NCI-H2107 (cell line): ENCODE measurements at places on chromosomes 4 and X.

DNA sequence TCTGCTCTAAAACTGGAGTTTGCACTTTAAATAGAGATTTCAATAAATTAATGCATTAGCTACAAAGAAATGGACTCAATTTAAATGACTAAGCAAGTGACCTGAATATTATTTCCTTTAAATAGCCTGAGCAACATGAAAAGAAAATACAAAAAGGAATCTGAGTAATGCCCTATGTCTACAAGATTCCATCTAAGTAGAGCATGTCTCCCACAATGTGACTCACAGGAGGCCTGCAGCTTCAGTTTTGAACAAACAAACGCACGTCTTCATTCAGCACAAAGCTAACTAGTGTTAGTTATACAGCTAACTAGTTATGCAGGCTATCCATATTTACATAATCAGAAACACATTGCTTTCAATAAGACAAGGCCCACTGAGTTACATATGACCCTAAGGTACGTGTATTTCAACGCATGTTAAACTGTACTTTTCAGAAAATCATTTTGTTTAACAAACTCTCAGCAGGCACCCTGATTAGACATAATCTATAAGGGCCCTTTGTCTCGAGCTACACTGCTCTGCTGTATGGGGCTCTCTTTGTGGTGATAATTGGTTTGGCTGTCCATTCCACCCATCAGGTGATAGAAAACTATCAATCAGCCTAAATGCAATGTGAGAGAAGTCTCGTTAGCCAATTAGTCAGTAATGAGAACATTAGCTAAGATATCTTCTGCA lies 116.5 kb downstream of the MAML3 start:
- DNase-seq, result no peak

GRCh38 chrX:24203072-24203808 lies 53.7 kb downstream of the ZFX start:
- DNase-seq, result no peak

- DNase-seq, result no peak
These were observed 85.4 kb downstream of the PPEF1 start for GRCh38 chrX:18792828-18793227.

DNA sequence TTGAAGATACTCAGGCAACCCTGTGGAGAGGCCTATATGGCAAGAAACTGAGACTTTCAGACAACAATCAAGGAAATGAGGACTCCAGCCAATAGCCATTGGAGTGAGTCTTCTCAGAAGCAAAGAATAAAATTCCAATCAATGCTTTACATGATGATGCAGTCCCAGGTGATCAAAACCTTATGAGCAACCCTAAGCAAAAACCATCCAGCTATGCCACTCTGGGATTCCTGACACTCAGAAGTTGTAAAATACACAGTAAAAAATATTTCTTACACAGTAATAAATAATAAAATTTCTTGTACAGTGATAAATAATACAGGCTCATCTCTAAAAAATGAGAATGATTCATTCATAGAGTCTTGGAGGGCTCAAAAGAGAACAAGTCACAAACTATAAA lies 150.6 kb downstream of the IL15 start:
- DNase-seq, result no peak

GRCh38 chr4:168859888-168860694 lies 150.0 kb downstream of the CBR4 start:
- no peak for DNase-seq

DNA sequence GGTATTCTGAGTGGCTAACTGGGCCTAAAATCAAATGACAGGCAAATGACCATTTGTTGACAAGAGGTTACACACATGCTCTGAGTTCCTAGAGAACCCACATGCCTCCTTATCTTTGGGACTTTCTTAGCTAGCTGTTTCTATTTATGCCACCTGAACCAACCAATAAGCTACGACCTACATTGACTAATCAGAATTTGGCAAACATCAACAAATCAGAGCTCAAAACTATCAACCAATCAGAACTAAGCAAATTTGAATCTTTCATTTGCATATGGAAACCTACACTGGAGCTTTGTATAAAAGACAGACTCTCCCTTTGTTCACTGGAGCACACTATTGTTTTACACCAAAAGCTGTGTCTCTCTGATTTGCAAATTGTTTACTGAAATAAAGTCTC lies 192.0 kb downstream of the CXXC4 start:
- no peak for DNase-seq

- no peak for DNase-seq
These were observed 33.4 kb downstream of the ANXA3 start for GRCh38 chr4:78584863-78585547.

DNA sequence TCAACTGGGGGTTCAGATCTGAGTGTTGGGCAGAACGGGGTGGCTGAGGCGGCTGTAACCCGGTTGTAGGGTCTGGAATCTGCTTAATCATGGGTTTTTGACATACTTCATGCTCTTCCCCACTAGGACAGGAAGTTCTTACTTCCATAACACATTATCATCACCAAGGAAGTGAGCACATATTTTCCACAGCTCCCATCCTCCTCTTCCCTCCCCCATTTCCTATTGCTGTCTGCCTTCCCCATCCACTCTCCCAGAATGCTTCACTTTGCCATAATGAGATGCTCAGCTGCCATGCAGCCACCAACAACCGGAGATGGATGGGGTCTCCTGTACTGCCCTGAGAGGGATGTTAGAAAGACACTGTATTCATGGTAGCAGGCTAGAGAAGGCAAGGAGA lies 6.4 kb upstream of the DCUN1D4 start:
- no peak for DNase-seq

DNA sequence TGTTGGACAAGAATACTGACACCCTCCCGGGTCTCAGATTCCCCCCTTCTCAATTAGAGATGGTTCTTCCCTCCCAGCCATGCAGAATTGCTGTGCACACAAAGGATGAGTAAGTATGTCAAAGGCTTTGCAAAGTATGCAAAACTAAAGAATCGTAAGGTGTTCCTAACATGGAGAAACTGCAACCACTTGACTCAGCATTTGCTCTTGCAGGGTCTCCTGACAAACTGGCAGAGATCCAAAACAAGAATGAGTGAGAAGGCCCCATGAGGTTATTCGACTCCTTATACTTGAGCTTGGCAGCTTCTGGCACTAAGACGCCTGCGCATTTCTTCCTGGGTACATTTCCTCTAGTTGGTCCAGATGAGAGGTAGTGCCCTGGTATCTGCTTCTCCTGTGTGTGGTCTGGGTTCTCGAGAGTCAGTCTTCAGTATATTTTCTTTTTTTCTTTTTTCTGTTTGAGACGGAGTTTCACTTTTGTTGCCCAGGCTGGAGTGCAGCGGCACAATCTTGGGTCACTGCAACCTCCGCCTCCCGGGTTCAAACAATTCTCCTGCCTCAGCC lies 8.2 kb downstream of the FAM184B start:
- no peak for DNase-seq
